ENCODE measurements at places on chromosomes 4 and X.

GRCh38 chr4:150126864-150127203, 48.6 kb downstream of the DCLK2 start:
- no peak for DNase-seq

DNA sequence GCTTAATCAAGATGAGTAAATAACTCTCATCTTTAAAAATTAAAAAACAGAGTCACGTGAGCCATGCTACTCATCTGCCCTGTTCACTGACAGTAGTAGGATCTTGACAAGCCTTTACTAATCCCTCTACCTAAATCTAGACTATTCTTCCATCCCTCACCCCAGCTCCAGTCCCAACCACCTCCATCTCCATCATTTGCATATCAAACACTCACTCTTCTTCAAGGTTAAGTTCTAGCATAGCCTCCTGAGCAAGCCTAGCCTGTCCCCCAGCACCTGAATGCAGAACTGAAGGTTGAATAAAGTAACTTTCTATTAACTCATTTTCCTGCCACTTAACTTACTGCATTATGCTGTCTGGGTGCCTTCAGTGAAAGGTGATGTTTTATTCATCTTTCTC, 72.5 kb downstream of the YIPF7 start:
- DNase-seq, result no peak

DNA sequence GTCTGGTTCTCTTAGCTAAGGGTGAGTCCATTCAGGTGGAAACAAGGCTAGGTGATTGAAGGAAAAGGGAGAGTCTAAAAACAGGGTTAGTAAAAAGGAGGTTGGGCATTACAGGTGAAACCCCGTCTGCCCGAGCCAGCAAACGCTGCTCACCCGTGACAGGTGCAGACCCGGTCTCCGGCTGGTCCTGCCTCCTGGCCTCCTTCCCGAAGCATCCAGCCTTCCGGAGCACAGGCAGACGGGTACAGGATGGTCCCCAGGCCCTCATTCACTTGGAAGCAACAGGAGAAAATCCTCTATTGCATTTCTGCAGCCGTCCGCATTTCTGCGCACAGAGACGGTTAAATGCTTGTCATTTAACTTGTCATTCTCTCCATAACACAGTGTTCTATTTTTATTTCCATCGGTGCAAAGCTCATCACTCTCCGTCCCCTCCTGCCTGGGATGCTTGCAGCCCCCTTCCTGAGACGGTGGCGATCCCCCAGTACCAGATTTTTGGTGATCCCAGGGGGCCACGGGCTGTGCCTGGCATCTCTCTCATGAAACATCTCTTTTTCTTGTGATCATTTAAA, 90.8 kb upstream of the PPP2R3B start:
- DNase-seq, result no peak

GRCh38 chr4:146059865-146060264, 115.7 kb upstream of the LSM6 start:
- DNase-seq, result no peak

- DNase-seq, result no peak
Measured at GRCh38 chr4:46503739-46504138, 113.8 kb upstream of the GABRA2 start.

DNA sequence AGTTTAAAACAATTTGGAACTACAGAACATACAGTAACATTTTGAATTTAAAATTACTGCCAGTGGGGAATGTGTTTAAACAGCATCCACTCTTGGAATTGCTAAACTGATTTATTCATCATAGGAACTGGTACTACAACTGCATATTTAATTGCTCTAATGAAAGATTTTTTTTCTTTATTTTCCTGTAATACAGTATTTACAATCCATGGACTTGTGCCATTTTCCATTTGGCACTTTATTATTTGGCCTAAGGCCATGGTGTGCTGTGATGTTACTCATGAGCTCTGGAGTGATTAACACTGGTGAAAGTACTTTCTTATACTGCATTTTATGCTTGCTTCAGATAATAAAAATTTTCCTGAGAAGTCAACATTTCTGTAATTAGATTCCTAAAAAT, 69.7 kb upstream of the NUDT6 start:
- no peak for DNase-seq

GRCh38 chr4:41212616-41213203, 1.6 kb downstream of the APBB2 start:
- DNase-seq, result no peak

DNA sequence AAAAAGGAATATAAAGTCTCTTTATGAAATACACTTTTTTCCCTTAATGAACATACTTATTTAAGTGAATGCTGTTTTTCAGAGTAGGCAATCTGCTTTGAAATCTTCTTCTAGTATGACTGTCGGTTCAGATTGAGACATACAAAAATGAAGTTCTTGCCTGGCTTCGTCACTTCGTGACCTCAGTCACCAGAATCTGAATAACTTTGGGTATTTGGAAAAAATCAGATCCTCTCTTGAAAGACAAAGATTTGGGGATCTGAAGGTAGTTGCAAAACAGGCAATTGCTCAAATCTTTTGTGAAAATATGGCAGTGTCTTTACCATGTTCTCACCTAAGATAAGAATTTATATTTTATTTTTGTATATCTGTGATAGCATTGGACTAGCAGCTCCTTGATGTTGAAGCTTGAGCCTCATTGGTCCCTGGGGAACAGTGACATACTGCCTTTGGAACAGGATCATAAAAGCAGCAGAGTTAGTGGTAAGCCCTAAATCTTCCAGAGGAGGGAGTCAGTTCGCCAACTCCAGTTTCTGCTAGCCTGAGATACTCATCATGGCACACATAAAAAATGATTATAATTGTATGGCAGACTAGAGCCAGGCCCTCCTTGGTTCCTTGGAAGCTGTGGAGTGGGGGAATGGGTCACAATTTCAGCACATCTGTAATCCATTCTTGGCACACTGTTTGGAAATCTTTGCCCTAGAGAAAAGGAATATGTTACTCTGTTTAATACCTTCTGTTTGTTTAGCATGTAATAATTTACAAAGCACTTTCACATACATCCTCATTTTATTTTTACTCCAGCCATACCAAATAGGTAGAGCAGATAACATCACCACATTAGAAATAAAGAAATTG, 5.0 kb downstream of the ARFIP1 start:
- DNase-seq, result no peak

DNA sequence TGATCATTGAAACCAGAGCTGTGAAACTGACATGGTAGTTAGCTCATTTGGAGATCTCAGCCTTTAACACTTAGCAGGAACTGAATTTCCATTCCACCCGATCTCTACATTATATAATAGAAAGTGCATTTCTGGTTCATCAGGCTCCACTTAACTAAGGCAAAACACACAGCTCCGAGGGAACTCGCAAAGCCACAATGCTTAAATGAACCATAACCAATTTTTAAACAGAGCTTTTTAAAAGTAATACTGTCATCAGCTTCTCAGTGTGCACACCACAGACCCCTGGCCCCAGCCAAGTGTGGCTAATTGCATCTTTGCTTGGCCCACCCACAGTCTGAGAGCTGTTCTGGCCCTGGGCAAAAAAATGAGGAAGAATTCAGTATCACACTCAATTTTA, 66.1 kb downstream of the DCHS2 start:
- DNase-seq, result no peak

DNA sequence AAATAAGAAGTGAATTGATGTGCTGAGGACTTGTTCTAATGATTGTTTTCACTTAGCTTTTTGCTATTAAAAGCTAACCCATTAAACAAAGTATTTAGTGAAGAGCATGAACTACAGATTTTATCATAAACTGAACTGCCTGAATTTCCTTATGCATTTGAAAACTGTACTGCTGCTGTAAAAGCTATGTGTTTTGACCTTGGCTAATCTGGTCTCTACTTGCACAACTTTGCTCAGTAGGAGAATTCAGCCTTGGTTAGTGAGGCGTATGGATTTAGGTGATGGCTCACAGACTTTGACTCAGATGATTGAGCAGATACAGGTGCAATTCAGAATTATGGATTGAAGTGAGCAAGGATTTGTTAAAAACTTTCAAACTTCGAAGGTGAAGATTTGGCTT, 38.7 kb upstream of the FAT1 start:
- no peak for DNase-seq

DNA sequence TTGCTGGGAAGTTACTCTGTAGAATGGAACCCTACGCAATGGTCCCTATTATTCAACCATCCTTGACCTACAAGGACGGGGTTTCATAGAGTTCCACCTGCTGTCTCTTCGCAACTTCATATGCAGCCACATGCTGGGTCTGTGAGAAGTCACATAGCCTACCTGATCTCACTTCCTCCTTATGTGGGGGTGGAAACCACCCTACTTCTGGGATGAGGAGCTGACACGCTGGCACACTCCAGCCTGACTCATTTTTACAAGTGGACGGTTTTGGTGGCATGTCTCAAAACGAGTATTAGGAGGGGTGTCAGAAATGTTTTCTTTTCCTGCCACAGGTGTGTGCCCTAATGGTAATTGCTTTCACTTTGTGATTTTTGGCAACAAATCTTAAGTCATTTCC, 36.8 kb upstream of the ARSD start:
- DNase-seq, result no peak

- DNase-seq, result no peak
Measured at GRCh38 chr4:64271601-64272081, 137.6 kb downstream of the TECRL start.

- DNase-seq, result no peak
Measured at GRCh38 chr4:21211846-21212245, 511.6 kb downstream of the PACRGL start.

DNA sequence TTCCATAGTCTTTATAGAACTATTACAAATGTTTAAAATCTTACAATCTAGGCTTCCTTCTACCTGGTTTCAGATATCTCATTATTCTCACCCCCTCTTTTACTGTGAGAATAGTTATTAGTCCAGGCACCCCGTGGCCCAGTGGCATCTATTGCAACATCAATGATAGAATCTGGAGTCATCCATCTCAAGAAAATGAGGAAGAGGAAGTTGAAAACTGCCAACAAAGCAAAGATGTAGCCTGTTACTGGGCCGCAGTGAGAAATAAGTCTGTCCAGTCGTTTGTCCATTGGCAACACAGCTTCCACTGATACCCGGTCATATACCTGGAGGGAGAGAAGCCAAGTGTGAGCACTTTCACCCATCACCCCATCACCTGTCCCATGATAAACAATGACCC, 6.0 kb upstream of the ASB11 start:
- no peak for DNase-seq

DNA sequence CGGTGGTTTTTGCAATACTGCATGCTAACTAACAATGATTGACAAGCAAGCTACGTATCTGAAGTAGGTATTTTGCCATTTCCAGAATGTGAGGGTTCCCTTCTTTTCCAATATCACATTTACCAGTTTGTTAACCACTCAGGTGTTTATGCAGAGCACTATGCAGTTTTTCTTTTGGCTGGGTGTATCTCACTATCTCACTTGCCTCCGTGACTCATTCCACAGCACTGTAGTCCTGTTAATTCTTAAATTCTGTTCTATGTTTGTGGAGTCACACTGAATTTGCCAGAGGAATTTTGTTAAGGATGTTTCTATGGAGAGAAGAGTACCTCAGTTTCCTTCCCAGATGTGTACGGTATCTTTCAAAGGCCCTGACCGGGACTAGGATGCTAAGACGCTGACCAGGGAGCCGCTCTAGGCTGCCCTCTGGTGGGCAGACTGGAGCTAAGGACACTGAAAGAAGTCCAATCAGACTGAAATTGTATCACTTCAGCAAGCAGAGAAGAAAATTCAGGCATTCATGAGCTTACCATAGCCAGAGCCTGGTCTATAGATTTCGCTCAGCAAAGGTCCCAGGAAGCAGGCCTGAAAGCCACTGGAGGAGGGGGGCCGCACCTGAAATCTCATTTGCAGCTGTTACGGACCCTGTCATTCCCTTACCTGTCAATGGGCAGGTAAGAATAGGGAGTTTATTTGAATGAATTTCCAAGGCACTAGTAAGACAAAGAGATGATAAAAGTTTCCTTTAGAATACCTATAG, 388.4 kb upstream of the SPOCK3 start:
- DNase-seq, result no peak

- no peak for DNase-seq
Measured at GRCh38 chr4:101141230-101141629, 206.1 kb downstream of the PPP3CA start.

DNA sequence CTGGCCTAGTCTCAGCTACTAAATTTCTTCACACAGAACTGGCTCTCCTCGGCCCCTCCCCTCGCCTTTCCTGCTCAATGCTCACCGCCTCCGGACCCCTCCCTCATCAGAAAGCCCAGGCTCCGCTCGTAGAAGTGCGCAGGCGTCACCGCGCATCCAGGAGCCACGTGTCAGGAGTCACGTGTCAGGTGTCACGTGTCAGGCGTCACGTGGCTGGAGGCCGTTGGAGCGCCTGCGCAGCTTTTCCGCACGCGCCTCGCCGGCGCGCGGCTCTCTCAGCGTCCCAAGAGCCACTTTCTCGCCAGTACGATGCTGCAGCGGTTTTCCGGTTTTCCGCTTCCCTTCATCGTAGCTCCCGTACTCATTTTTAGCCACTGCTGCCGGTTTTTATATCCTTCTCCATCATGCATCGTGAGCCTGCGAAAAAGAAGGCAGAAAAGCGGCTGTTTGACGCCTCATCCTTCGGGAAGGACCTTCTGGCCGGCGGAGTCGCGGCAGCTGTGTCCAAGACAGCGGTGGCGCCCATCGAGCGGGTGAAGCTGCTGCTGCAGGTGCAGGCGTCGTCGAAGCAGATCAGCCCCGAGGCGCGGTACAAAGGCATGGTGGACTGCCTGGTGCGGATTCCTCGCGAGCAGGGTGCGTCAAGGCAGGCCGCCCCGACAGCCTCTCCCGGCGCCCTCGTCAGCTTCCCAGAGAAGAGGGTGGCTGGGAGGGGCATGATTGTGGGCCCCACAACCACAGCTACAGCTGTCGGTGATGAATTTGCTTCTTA, at the start of gene SLC25A31:
Gene SLC25A31 (plus strand): TSS at position 259 of the 772 bp plus-strand sequence. CDS start 146 bp downstream, at position 405.
- DNase-seq, result no peak

DNA sequence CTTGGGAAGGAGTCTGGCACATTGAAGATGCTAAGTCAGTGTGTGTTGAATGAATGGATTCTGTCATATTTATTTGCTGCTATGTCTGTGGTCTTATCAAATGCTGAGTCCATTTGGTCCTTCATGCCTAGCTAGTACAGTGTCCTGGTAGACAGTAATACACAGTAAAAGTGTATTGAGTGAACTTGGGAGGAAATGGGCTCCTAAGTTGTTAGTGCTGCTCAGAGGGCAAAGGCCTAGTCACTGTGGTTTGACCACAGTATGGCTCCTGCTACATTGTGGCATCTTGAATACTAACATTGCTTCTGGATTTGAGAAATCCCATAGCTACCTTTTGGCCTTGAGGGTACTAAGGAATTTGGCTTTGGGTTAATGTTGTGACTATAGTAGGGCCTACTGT, 33.9 kb downstream of the MTM1 start:
- DNase-seq, result no peak

GRCh38 chr4:185522451-185522850, 12.9 kb downstream of the PDLIM3 start:
- no peak for DNase-seq

DNA sequence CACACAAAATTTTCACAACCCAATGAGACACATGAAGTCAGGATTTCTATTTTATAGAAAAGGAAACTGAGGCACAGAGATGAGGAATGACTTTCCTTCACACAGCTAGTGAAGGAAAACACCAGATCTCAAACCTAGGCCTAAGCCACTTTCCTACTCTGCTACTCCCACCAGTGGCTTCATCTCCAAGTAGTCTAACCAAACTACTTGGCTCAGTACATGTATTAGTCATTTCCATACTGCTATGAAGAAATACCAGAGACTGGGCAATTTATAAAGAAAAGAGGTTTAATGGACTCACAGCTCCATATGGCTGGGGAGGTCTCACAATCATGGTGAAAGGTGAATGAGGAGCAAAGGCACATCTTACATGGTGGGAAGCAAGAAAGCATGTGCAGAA, 196.6 kb downstream of the EVC2 start:
- no peak for DNase-seq

- DNase-seq, result no peak
Measured at GRCh38 chrX:9501362-9501761, 36.5 kb downstream of the TBL1X start.

- no peak for DNase-seq
Measured at GRCh38 chr4:151429957-151430570, 21.1 kb downstream of the FHIP1A start.

All from NCI-H1436 treated with DMSO at 0.1 percent for 48 hours (cell line).